CD4-positive, alpha-beta T cell treated with Interleukin-1 beta for 1 hour (primary cell): ENCODE measurements at places on chromosomes 3 and 15.

DNA sequence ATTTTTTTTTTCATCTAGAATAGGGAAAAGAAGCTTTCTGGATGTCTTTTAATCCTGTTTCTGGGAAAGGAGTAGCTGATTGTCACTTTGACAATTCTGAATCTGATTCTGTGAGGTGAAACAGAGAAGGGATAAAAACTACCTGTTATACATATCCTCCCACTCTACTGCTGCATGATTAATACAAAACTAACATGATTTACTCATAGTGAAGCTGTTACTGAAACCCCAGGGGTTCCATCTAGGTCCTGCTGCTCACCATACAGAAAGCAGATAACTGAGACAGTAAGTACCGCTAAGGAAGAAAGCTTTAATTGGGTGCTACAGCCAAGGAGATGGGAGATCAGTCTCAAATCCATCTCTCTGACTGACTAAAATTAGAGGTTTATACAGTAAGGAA, 610.9 kb upstream of the ALCAM start:
- no peak for DNase-seq

DNA sequence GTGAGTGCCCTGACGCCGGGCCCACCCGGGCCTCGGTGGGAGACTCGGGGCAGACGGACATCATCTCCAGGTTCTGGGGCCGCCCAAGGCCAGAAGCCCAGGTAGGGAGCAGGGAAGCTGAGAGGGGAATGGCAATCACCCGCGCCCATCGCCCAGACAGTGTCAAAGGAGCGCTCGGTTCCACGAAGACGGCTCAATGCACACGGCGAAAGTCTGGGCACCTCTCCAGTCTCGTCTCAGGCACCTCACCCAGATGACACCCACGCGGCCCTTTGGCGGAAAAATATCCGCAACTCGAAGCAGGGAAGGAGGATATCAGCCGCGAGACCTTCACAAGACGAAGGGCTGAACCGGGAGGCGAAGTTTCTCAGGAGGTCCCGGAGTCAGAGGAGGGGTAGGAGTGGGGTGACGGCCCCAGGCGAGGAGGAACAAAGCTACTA, 916 bp downstream of the IL17RD start:
- no peak for DNase-seq

DNA sequence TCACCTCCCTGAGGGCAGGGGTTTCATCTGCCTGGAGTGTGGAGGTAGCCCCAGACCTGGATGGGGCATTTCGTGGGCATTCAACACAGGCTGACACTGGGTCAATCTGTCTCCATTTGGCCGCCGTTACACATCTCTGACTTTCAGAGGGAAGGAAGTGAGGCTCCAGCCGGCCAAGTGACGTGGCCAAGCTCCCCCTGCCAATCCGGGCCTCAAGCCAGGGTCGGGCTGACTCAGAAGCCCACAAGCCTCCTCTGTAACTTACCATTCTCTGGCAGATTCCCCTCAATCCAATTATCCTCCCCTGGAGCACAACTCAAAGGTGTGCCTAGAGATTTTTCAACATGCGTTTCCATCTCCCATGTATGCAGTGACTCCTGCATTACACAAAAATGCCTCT, 227.6 kb downstream of the KLF13 start:
- DNase-seq: no peak

- no peak for DNase-seq
Observed at GRCh38 chr15:40247406-40247971, 8.6 kb downstream of the PAK6 start.

GRCh38 chr3:106294121-106294520, 425.3 kb upstream of the CBLB start:
- no peak for DNase-seq

- DNase-seq: no peak
Observed at GRCh38 chr3:134366928-134367811, 7.1 kb downstream of the AMOTL2 start.

GRCh38 chr15:40258544-40258943, 19.7 kb downstream of the PAK6 start:
- DNase-seq: no peak

DNA sequence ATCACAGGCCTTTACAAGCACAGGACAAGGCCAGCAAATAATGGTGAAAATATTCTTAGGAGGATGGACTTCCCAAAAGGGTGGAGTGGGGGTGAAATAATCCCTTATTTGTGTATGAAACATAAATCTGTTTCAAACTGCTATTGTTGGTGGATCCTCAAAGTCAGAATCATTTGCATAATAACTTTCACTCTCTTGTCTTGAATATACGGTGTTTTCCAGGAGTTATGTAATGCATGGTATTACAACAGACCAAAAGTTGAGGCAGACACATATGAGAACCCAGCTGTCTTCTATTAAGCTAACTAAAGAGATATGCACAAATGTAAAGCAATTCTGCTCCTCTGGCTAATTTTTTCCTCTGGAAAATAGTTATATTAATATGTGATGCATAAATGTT, 57.7 kb downstream of the PRTG start:
- no peak for DNase-seq

DNA sequence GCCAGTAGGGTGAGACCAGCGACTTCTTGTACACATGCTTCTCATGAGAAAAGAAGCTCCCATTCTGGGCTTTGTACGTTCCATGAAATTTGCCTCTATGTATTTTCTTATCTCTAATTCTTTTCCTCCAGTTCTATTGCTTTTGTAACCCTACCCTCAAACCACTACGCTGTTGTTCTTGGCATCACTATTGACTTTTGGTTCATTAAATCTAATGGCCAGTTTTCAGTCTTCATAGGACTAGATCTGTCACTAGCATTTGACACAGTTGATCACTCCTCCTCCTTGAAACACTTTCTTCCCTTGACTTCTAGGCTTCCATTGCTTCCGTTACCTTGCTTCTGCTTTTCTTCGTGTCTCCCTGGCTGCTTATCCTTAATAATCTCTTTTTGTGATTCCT, 121.7 kb upstream of the GOLGA6L4 start:
- no peak for DNase-seq

- DNase-seq: no peak
Observed at GRCh38 chr3:13781417-13781816, 98.5 kb downstream of the WNT7A start.

- DNase-seq: no peak
Observed at GRCh38 chr3:15161133-15161532, 44.9 kb upstream of the CAPN7 start.

- no peak for DNase-seq
Observed at GRCh38 chr3:102936511-102937045, 501.8 kb downstream of the ZPLD1 start.

DNA sequence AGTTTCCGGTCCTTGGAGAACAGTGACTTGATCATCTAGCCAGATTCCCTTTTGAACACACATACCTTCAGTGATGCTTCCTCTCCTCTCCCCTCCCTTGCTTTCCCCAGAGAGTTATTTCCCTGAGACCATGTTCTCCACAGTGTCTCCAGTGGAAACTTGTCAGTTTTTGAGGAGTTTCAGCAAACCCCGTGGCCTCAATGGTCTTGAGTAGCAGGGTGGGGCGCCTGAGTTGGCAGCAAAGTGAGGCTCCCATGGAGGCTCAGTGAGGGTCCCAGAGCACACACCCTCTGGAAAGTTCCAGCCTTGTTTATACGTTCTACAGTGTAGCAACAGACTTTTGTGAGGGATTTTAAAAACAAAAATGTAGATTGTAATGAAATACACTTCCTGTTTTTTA, 135.1 kb downstream of the LRRC28 start:
- DNase-seq: no peak

- DNase-seq: no peak
Observed at GRCh38 chr3:11651477-11651876, 7.8 kb upstream of the VGLL4 start.

GRCh38 chr3:128176276-128176833, 23.1 kb downstream of the EEFSEC start:
- no peak for DNase-seq

GRCh38 chr15:34999906-35000305, 11.8 kb upstream of the ZNF770 start:
- DNase-seq: no peak

DNA sequence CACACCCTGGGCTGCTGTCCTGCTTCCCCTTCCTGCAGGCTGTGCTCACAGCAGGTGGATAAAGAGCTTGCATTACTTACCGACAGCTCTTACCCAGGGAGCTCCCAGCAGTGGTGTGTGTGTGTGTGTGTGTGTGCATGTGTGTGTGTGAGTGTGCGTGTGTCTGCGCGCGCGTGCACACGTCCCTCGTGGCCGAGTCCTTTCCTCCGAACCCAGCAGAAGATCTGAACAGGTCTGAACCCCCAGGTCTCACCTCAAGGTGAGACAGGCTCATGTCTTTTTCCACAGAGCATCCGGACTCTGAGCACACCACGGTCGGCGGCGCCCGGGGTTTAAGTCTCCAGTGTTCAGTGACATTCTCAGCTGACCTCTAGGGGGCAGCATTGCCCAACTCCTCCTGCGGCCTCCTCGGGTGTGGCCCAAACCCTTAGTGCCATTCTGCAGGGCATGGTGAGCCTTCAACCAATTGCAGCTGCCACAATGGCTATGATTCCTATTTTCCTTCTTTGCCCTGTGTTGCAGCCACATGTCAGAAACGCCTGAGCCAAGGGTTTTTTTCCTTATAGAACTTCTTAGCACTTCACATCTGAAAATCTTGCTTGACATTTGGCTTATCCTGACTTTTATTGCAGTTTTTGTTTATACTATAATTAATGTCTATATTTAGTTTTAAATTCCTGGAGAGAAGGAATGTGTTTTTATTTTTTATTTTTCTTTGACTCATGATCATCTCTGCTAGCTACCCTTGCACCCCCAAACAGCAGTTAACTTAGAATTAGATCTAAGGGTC, 64.1 kb upstream of the KLHL25 start:
- peak; percentile 63 for DNase-seq

- no peak for DNase-seq
Observed at GRCh38 chr15:39272901-39273300, 308.0 kb upstream of the THBS1 start.

GRCh38 chr3:136932523-136932922, 25.3 kb upstream of the IL20RB start:
- no peak for DNase-seq

DNA sequence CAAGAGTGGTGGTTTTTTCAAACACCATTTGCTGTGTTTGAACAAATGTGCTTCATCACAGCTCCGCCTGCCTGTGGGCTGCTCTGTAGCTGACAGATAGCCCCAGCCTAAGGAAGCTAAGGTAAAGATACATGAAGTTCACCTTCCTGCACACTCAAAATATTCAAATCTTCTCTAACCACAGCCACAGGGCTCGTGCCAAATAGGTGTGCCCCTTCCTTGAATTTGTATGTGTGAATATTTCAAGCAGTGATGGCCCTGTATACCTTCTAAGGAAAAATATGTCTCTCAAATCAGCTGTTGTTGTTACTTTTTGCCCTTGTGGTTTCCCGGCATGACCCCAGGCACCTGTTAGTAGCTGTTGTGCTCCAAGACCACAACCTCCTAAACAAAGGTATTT, 92.8 kb downstream of the CCNL1 start:
- DNase-seq: peak; percentile 55

DNA sequence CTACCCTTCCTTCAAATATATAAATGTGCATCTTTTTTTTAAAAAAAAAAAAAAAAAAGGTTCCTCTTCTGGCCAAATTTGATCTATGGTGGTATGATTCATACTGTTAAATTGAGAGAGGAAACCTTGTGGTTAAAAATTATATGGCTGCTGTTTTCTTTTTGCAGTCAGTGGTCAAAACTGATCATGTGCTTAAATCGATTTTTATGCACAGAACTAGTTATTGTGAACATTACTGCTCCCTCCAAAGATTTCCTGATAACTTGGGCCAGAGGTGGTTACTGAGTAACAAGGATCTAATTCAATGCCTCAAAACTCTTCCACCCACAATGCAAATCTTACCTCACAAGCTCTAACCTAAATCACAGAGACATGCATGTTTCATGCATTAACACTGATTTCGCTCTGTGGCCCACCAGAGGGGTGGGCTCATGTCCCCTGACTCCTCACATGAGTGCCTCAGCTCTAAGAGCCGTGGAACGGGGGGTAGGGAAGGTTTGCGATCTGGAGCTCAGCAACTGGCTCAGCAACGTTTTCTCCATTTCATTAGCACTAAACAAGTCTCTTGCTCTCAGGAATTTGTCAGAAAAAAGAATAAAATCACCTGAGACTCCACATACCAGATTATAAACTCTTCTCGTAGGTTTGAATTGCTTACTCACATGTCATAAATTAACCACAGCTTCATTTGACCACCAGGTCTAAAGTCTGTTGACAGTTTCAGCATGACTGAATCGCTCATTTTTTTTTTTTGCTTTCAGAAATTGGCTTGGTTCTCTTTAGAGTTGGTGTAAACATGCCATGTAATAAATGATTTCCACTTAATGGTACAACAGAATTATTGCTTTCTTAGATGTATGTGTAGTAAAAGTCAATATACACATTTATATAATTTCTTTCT, 280.4 kb downstream of the CD47 start:
- DNase-seq: no peak

DNA sequence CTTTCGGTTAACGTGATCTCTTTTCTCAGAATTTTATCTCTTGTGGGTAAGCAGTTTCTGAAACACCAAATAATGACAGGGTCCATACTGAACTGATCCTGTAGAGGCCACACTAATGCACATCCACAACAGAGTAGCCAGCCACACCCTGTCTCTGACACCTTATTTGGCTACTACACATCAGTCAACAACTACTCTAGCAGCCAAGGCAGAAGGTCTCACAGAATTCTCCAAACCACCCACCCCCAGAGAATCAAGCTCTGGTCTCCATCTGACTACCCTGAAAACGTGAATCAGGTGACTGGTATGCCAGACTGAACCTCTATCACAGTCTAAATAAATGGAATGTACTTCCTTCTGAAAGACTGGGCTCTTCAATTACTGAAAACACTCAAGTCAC, 38.0 kb downstream of the EDC3 start:
- DNase-seq: no peak

- no peak for DNase-seq
Observed at GRCh38 chr15:81947548-81947947, 98.3 kb downstream of the MEX3B start.

GRCh38 chr3:38487323-38487722, 8.8 kb upstream of the EXOG start:
- DNase-seq: no peak

DNA sequence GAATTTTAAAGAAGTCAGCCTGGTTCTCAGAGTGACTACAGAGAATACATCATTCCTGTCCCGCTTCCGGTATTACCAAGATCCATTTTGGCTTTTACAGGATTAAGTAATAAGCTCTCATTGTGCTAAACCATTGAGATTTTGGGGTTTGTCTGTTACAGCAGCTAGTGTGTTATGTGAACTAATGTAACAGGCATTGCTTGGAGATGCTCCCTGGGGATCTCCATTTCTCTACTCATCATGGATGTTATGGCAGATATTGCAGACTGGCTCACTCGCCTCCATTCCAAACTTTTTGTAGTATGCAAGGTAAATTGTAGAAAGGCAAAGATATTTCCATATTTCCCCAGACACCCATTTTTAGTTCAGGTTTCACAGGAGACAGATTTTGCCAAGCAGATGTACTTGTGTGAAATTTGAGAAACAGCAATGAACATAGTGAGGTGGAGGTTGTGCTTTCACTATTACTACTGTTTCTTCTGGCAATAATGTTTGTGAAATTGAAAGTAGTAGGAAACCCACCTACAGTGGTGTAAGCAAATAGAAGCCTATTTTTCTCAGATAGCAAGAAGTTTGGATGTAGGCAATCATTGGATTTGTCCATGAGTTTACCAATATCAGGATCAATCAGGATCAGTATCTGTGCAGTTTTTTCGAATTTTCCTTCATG, 177.1 kb upstream of the GALNT15 start:
- no peak for DNase-seq
